Aorta (tissue), 5 donors: ENCODE measurements at places on chromosomes 6 and 20. TPM values are rescaled to one million over a fixed set of nuclear protein-coding genes. Genes with fewer than 3 reads are reported as not detected.
A peak's percentile ranks its signal among the peaks of the same experiment; 100 is the strongest.

DNA sequence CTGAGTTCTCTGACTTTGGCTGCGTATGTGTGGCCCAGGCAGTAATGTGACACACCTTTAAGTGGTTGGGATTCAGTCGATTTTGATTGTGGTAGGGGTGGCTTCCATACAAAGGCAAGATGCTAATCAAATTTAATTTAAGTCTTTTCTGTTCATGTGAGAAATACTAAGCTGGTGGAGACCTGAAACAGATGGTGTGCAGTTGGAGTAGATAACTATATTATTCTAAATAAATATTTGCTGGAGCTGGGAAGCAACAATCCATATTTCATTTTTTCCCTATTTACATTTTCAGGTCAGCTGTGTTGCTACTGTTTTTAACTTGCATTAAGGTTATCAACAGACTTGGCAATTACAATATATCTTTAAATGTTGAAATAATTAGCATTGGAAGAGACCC is 67.4 kb upstream of the C20orf144 start:
- no peak overlapping the region for H3K27ac ChIP-seq
- H3K4me3 ChIP-seq: no peak overlapping the region
- H3K27me3 ChIP-seq: no peaks in the 10 kb centered on the region
- no peaks in the 10 kb centered on the region for H3K4me1 ChIP-seq

DNA sequence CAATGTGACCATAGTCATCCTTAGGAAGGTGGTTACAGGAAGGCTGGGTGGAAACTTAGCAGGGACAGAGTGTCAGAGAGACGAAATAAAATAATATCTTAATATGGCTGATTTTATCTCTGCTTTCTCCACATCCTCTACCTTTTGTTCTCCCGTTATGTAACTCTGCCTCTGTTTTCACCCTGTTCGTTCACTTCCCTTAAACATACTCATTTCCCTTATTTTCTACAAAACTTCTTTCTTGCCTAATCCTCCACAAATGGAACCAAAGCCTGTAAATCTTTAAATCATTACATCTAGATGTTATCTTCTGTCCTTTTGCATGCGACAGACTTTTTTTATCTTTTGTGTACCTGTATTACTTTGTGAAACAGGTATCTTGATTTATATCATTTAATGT is 23.3 kb upstream of the CRIP3 start:
- no peaks in the 10 kb centered on the region for H3K36me3 ChIP-seq
- H3K4me1 ChIP-seq: no peaks in the 10 kb centered on the region
- H3K27me3 ChIP-seq: no peaks in the 10 kb centered on the region
- DNase-seq: no peak

- H3K4me1 ChIP-seq: no peaks in the 10 kb centered on the region
- H3K27ac ChIP-seq: no peak overlapping the region
- no peaks in the 10 kb centered on the region for H3K27me3 ChIP-seq
- no peaks in the 10 kb centered on the region for H3K36me3 ChIP-seq
Observed at GRCh38 chr20:36367370-36367745, 61.2 kb downstream of the DLGAP4 start.

GRCh38 chr20:19015351-19016139 is 196.9 kb upstream of the SLC24A3 start:
- no peaks in the 10 kb centered on the region for H3K4me1 ChIP-seq
- no peak overlapping the region for H3K27ac ChIP-seq
- no peaks in the 10 kb centered on the region for H3K27me3 ChIP-seq
- no peak for DNase-seq

- no peak overlapping the region for H3K27ac ChIP-seq
- H3K4me3 ChIP-seq: no peak overlapping the region
- no peaks in the 10 kb centered on the region for H3K27me3 ChIP-seq
Observed at GRCh38 chr20:4805663-4806449, 84.1 kb downstream of the PRND start.

DNA sequence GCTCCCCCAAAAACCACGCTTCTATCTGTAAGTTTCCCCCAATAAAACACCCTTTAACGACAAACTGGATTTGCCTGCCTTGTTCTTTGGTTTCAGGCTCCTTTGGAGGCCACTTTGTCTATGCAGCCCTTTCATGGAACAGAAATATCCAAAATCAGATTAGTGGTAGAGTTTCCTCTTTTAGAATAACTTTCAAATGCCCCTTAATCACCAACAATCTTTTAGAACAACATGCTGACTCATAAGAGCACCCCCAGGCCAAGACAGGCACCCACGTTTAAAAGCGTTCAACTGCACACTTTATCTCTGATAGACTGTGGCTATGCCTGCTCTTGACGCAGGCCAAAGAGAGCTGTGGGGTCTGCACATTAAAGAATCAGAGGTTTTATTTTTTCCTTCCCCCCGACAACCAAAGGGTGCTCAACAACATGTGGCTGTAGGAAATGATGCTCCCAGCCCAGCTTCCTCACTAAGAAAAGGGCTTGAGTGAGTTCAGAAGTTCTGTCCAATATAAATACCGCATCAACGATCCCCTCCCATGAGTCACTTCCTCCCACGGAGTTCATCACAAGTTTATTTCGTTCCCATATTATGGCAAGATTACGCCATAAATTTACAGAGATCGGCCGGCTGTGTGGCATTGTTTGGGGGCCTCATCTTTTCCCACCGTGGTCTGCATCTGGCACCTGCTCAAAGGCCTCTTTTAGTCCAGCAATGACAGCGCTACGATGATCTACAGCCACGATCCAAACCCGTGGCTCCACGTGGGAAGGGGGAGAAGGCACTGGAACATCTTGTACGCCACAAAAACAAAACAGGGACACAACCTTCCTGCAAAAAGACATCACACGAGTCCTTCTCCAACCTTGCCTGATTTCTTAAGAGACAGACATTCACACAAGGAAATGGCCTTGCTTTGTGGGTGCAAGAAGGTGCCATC is 88.8 kb upstream of the NFATC2 start:
- H3K36me3 ChIP-seq: no peaks in the 10 kb centered on the region
- H3K27ac ChIP-seq: peak overlapping the region; percentile 68
- H3K4me3 ChIP-seq: no peak overlapping the region
- peak; percentile 59 for DNase-seq
- no peaks in the 10 kb centered on the region for H3K27me3 ChIP-seq

DNA sequence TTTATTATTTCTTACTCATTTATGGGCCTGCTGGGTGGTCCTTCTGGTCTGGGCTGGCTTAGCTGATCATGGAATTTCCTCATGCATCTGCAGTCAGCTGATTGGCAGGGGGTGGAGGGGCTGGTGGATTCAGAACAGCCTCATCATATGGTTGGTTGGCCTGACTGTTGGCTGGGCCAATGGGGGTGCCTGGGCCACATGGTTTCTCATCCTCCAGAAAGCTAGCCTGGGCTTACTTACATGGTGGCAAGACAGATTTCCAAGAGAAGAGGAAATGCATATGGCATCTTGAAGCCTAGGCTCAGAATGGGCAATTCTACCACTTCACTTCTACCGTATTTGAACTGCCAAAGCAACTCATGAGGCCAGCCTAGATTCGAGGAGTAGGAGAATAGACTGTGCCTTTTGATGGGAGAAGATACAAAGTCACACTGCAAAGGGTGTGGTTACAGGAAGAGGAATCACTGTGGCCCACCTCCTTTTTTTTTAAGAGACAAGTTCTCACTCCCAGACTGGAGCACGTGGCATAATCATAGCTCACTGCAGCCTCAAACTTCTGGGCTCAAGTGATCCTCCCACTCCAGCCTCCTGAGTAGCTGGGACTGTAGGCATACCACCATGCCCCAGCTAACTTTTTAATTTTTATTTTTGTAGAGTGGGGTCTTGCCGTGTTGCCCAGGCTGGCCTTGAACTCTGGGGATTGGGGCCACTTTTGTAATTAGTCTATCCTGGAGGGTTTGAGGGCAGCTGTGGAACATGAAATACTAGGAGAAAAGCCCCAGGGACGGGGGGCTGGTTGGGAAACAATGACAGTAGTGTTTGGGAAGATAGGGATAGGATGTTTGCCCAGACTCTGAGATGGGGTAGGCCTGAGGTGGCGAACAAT is 47.6 kb upstream of the RNF24 start:
- DNase-seq: no peak
- peaks cover 4% of the 10 kb centered on the region for H3K4me1 ChIP-seq
- H3K27me3 ChIP-seq: no peaks in the 10 kb centered on the region
- H3K4me3 ChIP-seq: no peak overlapping the region

DNA sequence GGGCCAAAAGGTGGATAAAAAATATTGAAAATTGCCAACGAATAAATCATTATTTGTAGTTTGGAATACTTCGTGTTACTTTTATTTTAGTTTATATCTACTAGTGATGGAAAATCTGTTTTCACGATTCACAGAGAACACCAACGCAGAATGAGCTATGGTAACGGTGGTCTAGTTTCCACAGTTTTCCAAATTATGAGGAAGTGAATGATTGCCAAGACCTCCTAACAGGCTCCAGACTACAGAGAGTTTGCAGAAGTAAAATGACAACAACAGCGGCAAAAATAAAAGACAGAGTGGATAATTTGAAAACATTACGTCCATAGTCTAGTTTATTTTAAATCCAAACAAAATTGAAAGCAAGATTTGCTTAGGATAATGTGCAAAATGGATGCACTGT is 57.0 kb upstream of the AIG1 start:
- no peaks in the 10 kb centered on the region for H3K27me3 ChIP-seq
- H3K4me1 ChIP-seq: no peaks in the 10 kb centered on the region
- DNase-seq: no peak
- no peak overlapping the region for H3K27ac ChIP-seq
- H3K4me3 ChIP-seq: no peak overlapping the region
- H3K36me3 ChIP-seq: no peaks in the 10 kb centered on the region

DNA sequence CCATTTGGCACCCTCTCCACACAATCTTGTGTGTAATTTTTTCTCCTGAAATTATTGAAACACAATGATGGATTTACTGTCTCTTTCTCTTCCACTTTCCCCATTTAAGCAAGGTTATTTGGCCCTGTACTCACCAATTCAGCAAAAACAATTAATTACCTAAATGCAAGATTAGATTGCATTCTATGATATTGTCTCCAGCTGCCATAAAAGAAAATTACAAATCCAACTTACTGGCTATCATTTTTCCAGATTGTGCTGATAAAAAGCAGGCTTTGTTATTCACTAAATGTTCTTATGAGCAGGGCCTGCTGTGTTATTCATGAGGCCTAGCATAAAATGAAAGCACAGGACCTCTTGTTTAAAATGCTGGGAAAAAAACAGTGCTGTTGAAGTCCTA is 95.8 kb upstream of the IRAK1BP1 start:
- no peaks in the 10 kb centered on the region for H3K36me3 ChIP-seq
- H3K4me1 ChIP-seq: no peaks in the 10 kb centered on the region
- H3K27ac ChIP-seq: no peak overlapping the region
- no peak overlapping the region for H3K4me3 ChIP-seq

DNA sequence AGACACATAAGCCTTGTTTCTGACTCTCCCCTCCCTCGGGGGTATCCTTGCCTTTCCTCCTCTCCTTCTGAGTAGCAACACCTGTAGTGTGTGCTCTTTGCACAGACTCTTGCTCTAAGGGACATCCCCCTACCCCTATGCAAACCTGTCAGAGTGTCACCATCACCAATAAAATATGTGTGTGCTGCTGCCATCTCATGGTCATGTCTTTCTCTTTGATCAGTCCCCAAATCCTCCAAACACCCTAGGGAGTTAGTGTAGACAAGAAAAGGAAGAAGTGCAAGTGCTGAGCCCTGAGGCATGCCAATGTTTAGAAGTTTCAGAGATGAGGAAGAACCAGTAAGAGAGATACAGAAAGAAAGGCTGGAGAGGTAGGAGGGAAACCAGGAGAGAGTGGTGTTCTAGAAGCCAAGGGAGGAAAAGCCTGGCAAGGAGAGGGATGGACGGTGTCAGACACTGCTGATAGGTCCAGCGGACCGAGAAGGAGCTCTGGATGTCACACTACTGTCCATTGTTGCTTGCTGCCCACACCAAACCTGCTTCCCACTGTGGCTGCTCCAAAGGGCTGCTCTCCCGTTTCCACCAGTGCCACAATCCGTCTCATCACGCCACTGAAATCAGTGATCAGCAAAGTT is 16.4 kb downstream of the TRMT6 start:
- no peak overlapping the region for H3K27ac ChIP-seq
- H3K36me3 ChIP-seq: peaks cover 2% of the 10 kb centered on the region
- H3K4me1 ChIP-seq: no peaks in the 10 kb centered on the region
- H3K27me3 ChIP-seq: no peaks in the 10 kb centered on the region
- DNase-seq: no peak

GRCh38 chr6:163719028-163719742 is 304.7 kb downstream of the QKI start:
- H3K4me3 ChIP-seq: no peak overlapping the region
- H3K4me1 ChIP-seq: no peaks in the 10 kb centered on the region
- H3K27ac ChIP-seq: no peak overlapping the region
- H3K27me3 ChIP-seq: no peaks in the 10 kb centered on the region

DNA sequence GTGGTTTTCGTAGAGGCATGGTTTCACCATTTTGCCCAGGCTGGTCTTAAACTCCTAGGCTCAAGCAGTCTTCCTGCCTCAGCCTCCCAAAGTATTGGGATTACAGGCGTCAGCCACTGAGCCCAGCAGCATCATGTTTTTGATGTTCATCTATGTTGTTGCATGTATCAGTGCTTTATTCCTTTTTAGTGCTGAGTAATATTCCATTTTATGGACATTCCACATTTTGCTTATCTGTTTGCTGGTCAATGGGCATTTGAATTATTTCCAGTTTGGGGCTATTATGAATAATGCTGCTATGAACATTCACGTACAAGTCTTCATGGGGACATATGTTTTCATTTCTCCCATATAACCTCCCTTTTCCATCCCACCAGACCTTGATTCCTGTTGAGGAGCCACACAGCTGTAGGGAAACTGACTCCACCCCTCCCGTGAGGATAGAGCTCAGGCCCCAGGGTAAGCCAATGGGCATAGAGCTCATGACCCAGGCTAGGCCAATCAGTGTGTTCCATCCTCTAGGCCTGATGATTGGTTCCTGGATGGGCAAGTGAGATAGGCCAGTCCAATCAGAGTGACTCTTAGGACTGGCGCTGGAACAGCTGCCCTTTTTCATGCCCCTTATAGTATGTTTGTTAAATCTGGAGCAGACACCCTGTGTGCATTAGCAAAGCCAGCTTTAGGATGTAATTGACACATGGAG is 49.5 kb downstream of the DLGAP4 start:
- H3K4me1 ChIP-seq: no peaks in the 10 kb centered on the region
- no peaks in the 10 kb centered on the region for H3K36me3 ChIP-seq
- no peaks in the 10 kb centered on the region for H3K27me3 ChIP-seq
- no peak overlapping the region for H3K27ac ChIP-seq

- H3K36me3 ChIP-seq: no peaks in the 10 kb centered on the region
- H3K4me3 ChIP-seq: no peak overlapping the region
- no peak for DNase-seq
- H3K4me1 ChIP-seq: peaks cover 5% of the 10 kb centered on the region
Observed at GRCh38 chr6:124987291-124987690, 25.1 kb downstream of the RNF217 start.

- no peak overlapping the region for H3K27ac ChIP-seq
- H3K4me3 ChIP-seq: no peak overlapping the region
- DNase-seq: no peak
Observed at GRCh38 chr6:105677671-105678475, 275.0 kb upstream of the PREP start.

GRCh38 chr6:82240186-82240585 is 7.4 kb downstream of the IBTK start:
- peaks cover 3% of the 10 kb centered on the region for H3K36me3 ChIP-seq
- no peak overlapping the region for H3K4me3 ChIP-seq
- no peak for DNase-seq
- H3K27ac ChIP-seq: no peak overlapping the region

GRCh38 chr6:47932575-47932974 is 150.7 kb downstream of the OPN5 start:
- no peaks in the 10 kb centered on the region for H3K36me3 ChIP-seq
- no peak overlapping the region for H3K27ac ChIP-seq
- H3K4me1 ChIP-seq: no peaks in the 10 kb centered on the region
- H3K4me3 ChIP-seq: no peak overlapping the region

Gene RBM24
- 6.1 TPM for total RNA-seq

Gene HEY2
- total RNA-seq: 23.9 TPM

Gene CFB
- 141 TPM for total RNA-seq

Gene CPXM1
- total RNA-seq: 3.4 TPM

Gene ATAT1
- total RNA-seq: 12.9 TPM

Gene SMLR1
- not detected for total RNA-seq

Gene HLA-DRB5
- total RNA-seq: 127 TPM

Gene PPP1R16B
- 13.4 TPM for total RNA-seq

Gene TP53TG5
- total RNA-seq: 0.66 TPM
